Aorta (tissue), 5 donors: ENCODE measurements at places on chromosomes 7 and 10. TPM values are rescaled to one million over a fixed set of nuclear protein-coding genes. Genes with fewer than 3 reads are reported as not detected.

- no peaks in the 10 kb centered on the region for H3K27me3 ChIP-seq
- H3K36me3 ChIP-seq, result no peaks in the 10 kb centered on the region
- DNase-seq, result no peak
- no peaks in the 10 kb centered on the region for H3K4me1 ChIP-seq
Measured at GRCh38 chr7:126791306-126791705, 461.4 kb downstream of the GRM8 start.

DNA sequence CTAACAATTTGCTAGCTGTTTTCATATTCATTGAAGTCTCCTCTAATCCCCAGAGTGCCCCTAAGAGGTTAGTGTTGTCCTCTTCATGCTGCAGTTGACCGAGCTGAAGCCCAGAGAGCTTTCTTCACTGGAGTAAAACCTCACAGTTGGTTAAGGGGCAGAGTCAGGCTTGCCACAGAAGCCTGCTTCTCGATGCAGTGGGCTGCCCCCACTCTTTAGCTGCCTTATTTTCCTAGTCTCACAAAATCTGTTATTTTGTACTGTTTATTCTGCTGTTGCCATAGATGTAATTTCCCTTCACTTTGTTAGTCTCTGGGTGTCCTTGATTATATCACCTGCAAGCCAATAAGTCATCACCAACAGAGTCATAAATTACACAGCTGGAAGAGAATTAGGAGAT is 56.3 kb upstream of the ZPBP start:
- H3K36me3 ChIP-seq, result no peaks in the 10 kb centered on the region
- H3K4me1 ChIP-seq, result no peaks in the 10 kb centered on the region
- no peaks in the 10 kb centered on the region for H3K27me3 ChIP-seq
- no peak overlapping the region for H3K27ac ChIP-seq
- no peak for DNase-seq

- no peak overlapping the region for H3K4me3 ChIP-seq
- DNase-seq, result no peak
- no peaks in the 10 kb centered on the region for H3K36me3 ChIP-seq
Measured at GRCh38 chr10:63697956-63698786, 177.0 kb downstream of the REEP3 start.

GRCh38 chr10:94172332-94172731 is 178.6 kb downstream of the PLCE1 start:
- H3K4me3 ChIP-seq, result no peak overlapping the region
- no peak for DNase-seq
- H3K27ac ChIP-seq, result no peak overlapping the region
- peaks cover 3% of the 10 kb centered on the region for H3K4me1 ChIP-seq
- no peaks in the 10 kb centered on the region for H3K27me3 ChIP-seq

DNA sequence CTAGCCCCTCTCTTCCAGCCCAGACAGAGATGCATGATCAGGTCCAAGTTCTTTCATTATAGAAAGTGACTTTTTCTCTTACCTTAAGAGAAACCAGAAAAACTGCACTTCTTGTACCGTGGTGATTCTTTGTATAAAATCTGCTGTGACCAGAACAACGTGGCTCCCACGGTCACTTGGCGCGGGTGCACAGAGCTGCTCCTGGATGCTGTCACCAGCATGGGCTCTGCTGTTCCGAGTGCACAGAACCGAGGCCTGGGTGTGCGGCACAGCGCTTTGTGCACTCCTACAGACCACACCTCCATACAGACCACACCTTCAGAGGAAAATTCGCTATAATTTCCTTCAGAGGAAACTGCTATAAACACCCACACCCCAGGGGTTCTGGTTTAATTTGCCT is 26.0 kb downstream of the VIPR2 start:
- peak; percentile 35 for DNase-seq
- no peak overlapping the region for H3K27ac ChIP-seq
- H3K4me3 ChIP-seq, result no peak overlapping the region
- H3K4me1 ChIP-seq, result no peaks in the 10 kb centered on the region
- H3K36me3 ChIP-seq, result peaks cover 4% of the 10 kb centered on the region

GRCh38 chr7:9175871-9176270 is 742.5 kb downstream of the NXPH1 start:
- no peak for DNase-seq
- H3K36me3 ChIP-seq, result no peaks in the 10 kb centered on the region
- no peak overlapping the region for H3K4me3 ChIP-seq
- H3K27ac ChIP-seq, result no peak overlapping the region
- no peaks in the 10 kb centered on the region for H3K27me3 ChIP-seq

DNA sequence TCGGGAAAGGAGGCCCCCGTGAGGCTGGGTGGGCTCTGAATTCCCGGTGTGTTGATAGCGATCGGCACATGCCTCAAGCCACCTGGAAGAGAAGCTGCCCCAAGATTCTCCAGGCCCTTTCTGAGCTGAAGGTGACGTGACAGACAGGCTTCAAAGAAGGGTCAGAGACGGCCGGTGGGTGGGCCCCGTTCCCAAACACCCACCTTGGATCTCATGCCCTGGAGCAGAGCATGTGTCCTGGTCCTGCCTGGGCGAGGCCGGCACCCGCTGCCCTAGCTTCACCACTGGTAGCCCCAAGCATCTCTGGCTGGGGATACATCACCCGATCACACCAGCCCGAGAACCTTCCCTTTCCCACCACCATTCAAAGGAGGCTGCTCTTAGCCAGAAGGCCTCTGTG is 399.0 kb downstream of the DNAJB6 start:
- H3K27me3 ChIP-seq, result no peaks in the 10 kb centered on the region
- no peak overlapping the region for H3K4me3 ChIP-seq
- no peak overlapping the region for H3K27ac ChIP-seq
- no peaks in the 10 kb centered on the region for H3K36me3 ChIP-seq
- H3K4me1 ChIP-seq, result no peaks in the 10 kb centered on the region
- DNase-seq, result peak; percentile 8

- no peak overlapping the region for H3K27ac ChIP-seq
- H3K27me3 ChIP-seq, result no peaks in the 10 kb centered on the region
- DNase-seq, result no peak
- H3K4me1 ChIP-seq, result no peaks in the 10 kb centered on the region
- no peaks in the 10 kb centered on the region for H3K36me3 ChIP-seq
- no peak overlapping the region for H3K4me3 ChIP-seq
Measured at GRCh38 chr7:80548840-80549530, 37.1 kb upstream of the GNAT3 start.

GRCh38 chr10:26527018-26527417 is 88.9 kb downstream of the APBB1IP start:
- H3K27me3 ChIP-seq, result no peaks in the 10 kb centered on the region
- H3K4me1 ChIP-seq, result no peaks in the 10 kb centered on the region
- no peak for DNase-seq

DNA sequence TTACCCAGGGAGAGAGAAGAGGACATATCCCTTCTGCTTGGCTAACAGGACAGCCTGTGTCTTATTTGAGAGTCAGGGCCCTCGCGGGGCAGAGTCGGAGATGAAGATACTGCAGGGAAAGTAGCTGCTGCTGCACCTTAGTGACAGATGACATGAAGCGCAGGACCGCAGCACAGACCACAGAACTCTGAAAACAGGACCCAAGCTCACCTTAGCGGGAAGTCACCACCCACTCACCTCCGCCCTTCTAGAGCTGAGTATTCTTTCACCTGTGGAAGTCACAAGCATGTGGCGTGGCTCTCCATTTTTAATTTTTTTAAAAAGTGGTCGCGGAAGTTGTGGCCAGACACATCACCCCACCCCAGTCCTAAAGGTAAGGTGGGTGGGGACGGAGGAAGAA is 191.4 kb downstream of the FAM107B start:
- no peak overlapping the region for H3K27ac ChIP-seq
- no peak for DNase-seq
- H3K36me3 ChIP-seq, result no peaks in the 10 kb centered on the region
- no peaks in the 10 kb centered on the region for H3K4me1 ChIP-seq
- H3K4me3 ChIP-seq, result no peak overlapping the region

DNA sequence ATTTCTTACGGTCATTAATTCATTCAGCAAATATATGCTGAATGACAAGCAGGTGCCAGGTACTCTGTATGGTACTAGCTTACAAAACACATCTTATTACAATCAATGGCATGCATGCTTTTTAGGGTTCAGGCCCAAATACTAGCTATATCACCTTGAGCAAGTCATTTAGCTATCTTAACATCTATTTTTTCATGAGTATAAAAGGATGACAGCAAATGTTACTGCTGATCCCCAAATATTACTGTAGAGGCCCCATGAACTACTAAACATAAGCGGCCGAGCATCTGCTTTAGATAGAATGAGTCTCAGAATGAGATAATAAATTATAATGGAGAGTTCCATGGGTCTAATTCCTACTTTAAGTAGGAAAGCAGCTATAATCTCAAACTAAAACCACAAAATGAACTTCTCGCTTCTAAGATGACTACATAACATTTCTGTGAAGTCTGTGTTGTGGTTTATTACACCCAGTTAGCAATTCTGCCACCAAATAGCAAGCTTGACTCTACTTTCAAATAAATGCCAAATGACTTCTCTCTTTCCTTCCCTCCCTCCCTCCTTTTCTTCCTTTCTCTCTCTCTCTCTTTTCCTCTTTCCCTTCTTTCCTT is 113.7 kb upstream of the LRRN3 start:
- no peak overlapping the region for H3K4me3 ChIP-seq
- H3K36me3 ChIP-seq, result no peaks in the 10 kb centered on the region
- H3K4me1 ChIP-seq, result no peaks in the 10 kb centered on the region
- no peaks in the 10 kb centered on the region for H3K27me3 ChIP-seq
- DNase-seq, result no peak
- H3K27ac ChIP-seq, result no peak overlapping the region

GRCh38 chr7:93551931-93552330 is 22.6 kb downstream of the CALCR start:
- H3K27ac ChIP-seq, result no peak overlapping the region
- H3K4me1 ChIP-seq, result no peaks in the 10 kb centered on the region
- no peaks in the 10 kb centered on the region for H3K27me3 ChIP-seq
- no peaks in the 10 kb centered on the region for H3K36me3 ChIP-seq
- DNase-seq, result no peak
- H3K4me3 ChIP-seq, result no peak overlapping the region

NEUROG3 gene
- total RNA-seq, result not detected

NKX2-3 gene
- not detected for total RNA-seq

GHRHR gene
- total RNA-seq, result 1.3 TPM

KCNH2 gene
- 0.65 TPM for total RNA-seq

NPFFR1 gene
- 0.03 TPM for total RNA-seq

ZNF12 gene
- total RNA-seq, result 23.5 TPM
